ENCODE measurements at places on chromosomes 16 and 17.

GRCh38 chr17:13476720-13477119 lies 125.0 kb downstream of the HS3ST3A1 start:
- DNase-seq: no peak

GRCh38 chr16:19377864-19378263 lies 39.8 kb upstream of the TMC5 start:
- no peak for DNase-seq

GRCh38 chr17:8443756-8444155 lies 8.1 kb downstream of the NDEL1 start:
- DNase-seq: no peak

- DNase-seq: no peak
These were observed 17.5 kb upstream of the KRT20 start for GRCh38 chr17:40902498-40902897.

DNA sequence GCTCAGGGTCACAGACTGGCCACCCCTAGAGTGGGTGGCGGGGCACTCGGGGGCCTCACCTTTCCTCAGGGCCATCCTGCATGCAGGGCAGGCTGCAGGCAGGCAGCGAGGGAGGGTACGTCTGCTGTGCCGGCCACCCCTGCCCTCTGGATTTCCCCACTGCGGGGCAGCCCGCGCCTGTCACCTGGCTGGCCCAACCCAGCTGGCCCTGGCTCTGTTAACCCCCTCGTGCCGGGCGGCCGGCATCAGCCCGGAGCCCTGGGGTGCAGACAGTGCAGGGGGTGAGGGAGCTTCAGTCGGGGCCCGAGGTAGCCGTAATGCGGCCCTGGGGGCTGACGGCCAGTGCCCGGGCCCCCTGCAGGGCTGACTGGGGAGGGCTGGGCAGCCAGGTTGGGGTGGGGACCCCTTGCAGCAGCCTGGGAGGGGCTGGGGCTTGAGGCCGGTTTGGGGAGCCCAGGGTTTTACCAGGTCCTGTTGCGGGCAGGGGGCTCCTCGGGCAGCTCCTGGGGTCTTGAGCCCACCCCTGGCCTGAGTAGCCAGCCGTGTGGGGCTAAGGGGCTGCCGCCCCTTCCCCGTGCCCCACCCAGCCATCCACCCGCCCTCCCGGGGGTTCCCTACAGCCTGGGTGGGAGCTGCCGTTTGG lies at the start of gene IGFALS:
TSS of gene IGFALS (minus strand) at position 128 of the 643 bp plus-strand sequence. CDS start at position 75, 53 bp downstream.
- no peak for DNase-seq

DNA sequence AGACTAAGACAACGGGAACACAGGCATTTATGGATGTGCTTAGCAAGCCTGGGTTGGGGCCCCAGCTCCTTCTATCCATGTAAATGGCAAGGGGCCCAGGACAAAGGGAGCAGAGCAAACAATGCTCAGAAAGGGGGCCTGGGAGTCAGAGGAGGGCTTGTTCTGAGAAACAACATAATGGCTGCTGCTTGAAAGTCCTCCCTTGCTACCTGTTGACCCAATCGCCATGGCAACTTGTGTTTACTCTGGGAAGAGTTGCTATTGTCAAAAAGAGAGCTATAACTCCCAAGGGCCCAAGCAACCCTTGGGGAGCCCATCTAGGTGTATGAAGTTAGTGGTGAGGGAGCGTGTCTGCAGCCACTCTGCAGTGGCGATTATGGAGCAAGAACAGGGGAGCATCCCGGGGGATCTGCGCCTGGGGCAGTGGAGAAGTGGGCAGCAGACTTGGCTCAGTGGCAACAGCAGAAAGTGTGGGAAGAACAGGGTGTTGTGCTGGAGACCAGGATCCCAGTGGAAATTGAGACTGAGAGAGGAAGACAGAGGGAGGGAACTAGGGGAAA lies 118.7 kb upstream of the NLRP1 start:
- DNase-seq: no peak

DNA sequence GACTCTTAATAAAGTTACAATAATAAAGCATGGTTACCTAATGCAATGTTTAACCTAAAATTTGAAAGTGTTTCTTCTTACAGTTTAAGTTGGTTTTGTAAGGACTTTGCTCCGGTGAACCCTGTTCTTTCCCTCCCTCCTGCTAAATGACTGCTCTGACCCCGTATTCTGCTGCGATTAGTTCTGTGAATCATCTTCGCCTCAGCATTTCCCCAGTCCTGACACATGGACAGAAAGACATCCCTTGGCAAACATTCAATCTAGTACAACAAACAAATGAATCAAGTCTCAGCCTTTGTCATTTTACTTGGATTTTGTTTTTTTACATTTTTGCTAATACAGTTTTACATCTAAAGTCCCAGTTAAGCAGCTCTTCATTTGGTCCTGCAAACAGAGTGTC lies 15.4 kb downstream of the KCNJ2 start:
- DNase-seq: no peak

GRCh38 chr17:35498448-35499178 lies 38.9 kb downstream of the SLFN12L start:
- no peak for DNase-seq

- DNase-seq: no peak
These were observed 62.0 kb upstream of the CRHR1 start for GRCh38 chr17:45722161-45722560.

GRCh38 chr16:17273142-17273561 lies 197.6 kb downstream of the XYLT1 start:
- peak; percentile 78 for DNase-seq

DNA sequence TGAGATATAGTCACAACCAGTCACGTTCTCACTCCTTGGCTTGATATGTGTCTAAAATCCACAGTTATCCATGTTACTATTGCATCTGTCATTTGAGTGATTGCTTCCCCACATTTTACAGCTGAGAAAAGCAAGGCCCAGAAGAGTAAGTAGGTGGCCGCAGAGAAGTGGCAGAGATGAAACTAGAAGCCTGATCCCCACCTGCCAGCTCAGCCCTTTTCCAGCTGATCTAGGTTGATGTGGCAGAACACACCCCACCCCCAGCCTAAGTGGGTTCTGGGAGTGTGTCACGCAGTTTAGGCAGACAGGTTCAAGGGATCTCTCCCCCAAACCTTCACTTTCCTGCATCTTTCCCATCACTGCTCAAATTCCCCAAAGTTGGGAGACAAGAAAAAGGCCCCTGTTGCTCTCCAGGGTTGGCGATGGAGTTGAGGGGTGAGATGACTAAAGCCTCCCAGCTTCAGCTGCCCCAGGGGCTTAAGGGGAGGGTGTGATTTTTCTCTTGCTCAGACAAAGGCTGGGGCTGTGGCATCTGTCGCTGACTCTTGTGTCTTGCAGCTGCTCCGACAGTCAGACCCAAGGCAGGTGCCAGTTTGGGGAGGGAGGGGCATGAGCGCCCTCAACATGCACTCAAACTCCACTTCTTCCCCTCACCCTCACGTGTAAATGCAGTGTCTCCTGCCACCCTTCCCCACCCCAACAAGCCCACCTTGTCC lies 48.9 kb upstream of the LHX1 start:
- DNase-seq: no peak

DNA sequence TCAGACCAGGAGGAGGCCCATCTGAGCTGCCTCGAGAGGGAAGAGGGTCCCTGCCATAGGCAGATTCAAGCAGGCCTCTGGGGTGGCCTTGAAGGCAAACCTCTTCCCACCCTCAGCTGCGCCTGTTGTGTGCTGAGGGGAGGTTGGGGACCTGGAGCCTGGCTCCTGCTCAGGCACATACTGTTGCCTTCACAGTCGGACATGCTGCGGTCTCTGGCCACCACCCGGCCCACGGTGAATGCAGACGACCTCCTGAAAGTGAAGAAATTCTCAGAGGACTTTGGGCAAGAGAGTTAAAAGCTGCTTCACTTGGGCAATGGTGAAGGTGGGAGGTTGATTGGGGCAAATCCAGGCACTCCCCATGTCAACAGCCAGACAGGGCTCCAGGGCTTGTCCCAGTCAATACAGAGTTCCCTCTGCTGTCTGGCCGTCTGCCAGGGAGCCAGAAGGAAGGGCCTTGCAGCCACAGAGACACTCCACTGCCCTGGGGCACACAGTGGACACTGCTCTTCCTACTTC lies 6.3 kb downstream of the PDF start:
- DNase-seq: no peak

DNA sequence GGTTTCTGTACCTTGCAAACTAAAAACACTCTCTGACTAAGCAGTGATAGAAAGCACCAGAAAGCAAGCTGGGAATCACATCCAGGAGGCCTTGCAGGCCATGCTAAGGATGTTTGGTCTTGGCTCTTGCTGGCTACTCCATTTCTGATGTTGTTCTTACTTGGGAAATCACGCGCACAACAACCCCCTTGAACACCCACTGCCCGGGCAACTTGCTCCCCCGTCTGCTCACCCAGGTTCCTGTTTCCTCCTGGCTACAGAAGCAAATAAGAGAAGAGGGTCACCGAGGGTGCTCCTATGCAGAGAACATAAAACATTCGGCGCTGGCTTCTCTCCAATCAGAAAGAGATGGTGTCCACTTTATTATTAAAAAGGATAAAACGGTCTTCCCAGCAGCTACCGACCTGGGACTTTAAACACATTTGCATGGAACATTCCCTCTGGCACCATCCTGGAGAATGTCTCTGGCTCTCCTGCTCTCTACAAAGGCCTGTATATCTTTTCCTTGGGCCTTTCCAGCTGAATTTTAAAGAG lies 271.2 kb upstream of the RPL38 start:
- DNase-seq: no peak

DNA sequence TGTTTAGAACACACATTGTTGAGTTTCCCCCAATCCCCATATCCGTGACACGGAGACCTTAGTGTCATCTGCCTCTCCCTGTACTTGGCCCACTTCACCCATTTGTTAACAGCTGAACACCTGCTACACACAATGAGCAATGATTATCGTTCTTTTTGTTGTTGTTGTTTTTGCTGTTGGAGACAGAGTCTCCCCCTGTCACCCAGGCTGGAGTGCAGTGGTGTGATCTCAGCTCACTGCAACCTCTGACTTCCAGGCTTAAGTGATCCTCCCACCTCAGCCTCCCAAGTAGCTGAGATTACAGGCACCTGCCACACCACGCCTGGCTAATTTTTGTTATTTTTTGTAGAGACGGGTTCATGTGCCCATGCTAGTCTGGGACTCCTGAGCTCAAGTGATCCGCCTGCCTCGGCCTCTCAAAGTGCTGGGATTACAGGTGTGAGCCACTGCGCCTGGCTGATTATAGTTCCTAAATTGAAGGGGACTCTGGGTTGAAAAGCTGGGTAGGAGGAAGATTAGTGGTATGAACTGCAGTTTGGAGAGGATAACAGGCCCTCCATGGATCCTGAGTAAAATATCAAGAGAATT lies 21.6 kb downstream of the NDE1 start:
- DNase-seq: no peak

GRCh38 chr17:37138571-37139120 lies 189.9 kb downstream of the AATF start:
- no peak for DNase-seq

GRCh38 chr16:84579936-84580335 lies 37.9 kb downstream of the COTL1 start:
- DNase-seq: no peak

DNA sequence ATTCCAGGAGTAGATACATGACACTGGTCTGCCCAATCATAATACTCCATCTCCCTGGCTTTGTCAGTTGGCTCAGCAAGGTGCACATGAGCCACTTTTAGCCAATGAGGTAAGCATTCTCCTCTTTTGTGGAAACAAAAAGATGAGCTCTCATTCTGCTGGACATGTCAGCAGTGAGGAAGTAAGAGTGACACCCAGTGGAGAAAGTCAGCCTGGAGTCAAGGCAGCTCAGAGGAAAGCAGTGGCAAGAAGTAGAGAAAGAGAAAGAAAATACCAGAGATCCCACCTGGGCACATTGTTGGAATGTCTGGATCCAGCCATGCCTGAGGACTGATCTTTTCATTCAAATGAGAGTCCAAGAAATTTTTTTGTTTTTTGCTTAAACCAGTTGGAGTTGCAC lies 496.9 kb upstream of the C16orf82 start:
- DNase-seq: no peak

DNA sequence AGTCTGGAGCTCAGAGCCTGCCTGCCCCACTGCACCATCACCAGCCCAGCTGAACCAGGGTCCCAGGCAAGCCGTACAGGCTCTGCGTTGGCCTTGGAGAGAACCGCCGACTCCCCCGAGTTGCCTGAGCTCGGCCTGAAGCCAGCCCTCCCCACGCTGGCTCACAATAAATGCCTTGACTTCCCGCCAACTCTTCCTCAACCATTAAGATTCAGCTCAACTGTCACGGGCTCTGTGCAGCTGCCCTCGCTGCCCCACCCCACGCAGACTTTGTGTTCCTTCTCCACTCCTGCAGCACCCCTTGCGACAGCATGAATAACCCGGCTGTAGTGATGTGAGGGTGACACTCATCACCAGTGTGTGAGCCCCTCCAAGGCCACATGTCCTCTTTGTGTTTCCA lies 4.8 kb upstream of the QPRT start:
- peak; percentile 73 for DNase-seq

GRCh38 chr16:7614021-7614795 lies 281.6 kb downstream of the RBFOX1 start:
- DNase-seq: no peak

DNA sequence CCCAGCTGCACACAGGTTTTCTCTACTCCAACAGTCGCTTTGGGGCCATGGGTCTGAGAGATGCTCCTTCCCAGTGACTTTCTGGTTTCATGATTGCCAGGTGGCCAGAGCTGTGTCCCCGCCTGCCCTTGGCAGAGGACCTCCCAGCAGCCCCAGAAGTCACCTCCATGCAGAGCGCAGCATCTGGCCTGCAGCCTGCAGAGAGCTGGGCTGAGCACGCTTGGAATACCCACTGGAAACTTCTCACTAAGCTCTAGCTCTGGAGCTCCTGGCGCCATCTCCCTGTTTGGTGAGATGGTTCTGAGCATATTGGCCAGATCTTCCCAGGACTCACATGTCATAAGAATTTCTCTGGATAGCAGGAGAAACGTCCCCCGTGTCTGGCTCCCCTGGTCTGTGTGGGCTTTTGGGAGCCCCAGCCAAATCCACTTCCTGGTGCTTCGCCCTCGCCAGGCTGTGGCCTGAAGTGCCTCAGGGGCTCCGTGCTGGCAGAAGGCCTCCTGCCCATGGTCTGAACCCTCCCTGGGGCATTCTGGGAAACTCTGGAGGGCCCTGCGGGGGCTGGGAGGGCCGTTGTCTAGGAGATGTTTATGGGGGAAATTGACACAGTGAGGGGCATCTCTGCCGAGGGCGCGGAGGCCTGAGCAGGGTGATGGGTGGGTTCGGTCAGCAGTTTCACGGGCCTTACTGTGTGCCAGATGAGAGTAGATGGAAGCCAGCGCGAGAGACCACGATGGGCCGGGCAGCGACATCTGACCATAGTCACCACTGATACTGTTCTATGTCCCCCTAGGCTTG lies 73.2 kb upstream of the CIBAR2 start:
- DNase-seq: no peak

GRCh38 chr16:83706394-83706793 lies 101.4 kb upstream of the HSBP1 start:
- DNase-seq: no peak

All from CD14-positive monocyte (primary cell).